ENCODE measurements at places on chromosomes 16 and 17.

DNA sequence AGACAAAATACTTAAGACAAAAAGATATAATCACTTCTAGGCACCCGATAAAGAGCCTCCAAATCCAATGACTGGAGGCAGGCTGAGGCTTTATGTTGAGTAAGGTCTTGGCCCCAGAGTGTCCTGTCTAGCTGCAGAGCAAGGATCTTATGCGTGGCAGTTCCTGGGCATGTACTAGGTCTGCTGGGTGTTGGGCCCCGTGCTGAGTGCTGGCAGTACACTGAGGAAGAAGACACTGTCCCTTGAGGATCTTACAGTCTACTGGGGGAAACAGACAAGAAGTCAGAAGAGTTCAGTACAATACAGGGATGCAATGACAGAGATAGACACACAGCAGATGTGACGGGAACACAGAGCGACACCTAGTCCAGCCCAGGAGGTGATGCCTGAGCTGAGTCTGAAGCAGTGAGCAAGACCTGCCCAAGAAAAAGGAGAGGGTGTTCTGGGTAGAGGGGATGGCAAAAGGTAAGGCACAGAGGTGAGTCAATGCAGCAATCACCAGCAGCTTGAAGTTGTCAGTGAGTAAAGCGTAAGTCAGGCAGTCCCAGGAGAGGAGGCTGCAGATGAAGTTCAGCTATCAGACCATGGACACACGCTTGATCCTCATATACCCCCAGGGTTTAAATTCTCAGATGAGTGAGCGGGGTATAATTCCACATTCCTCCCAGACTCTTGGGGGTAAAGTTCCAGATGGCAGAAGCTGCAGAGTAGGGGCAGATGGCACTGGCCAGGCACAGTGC is 18.1 kb downstream of the MAP3K14 start:
- DNase-seq = no peak

GRCh38 chr16:63983401-63983800 is 1138.5 kb downstream of the CDH11 start:
- no peak for DNase-seq

DNA sequence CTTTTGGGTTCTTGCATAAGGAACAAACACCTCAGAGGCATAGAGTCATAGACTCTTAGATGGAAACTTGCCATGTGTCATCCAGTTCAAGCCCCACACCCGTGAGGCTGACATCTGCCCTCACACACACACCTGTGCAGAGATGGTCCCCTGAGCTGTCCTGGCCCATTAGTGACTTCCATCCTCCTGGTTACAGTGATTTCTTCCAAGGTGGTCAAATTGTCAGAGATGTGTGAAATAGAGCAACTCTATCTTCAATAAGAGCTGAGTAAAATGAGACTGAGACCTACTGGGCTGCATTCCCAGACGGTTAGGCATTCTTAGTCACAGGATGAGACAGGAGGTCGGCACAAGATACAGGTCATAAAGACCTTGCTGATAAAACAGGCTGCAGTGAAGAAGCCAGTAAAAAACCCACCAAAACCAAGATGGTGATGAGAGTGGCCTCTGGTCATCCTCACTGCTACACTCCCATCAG is 342.2 kb upstream of the TNRC6C start:
- no peak for DNase-seq

DNA sequence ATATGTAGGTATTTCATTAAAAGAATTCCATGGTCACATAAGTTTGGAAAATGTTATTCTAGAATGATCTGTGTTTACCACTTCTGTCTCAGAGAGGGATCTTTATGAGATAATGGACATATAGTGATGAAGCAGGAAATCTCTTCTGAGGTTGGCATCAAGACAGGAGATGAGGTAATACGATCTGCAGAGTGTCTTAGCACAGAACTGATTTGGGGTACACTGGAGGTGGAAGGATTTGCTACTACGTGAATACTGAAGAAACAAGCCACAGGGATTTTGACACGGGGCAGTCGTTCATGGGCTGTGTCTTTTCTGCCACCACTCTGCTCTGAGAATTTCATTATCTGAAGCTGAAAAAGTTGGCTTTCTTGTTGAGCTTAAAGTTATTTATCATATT is 5.5 kb downstream of the CBFB start:
- no peak for DNase-seq

Measured in activated CD4-positive, alpha-beta T cell treated with anti-CD3 and anti-CD28 coated beads for 1 hour (primary cell).